ENCODE measurements at places on chromosomes 3 and 15.

DNA sequence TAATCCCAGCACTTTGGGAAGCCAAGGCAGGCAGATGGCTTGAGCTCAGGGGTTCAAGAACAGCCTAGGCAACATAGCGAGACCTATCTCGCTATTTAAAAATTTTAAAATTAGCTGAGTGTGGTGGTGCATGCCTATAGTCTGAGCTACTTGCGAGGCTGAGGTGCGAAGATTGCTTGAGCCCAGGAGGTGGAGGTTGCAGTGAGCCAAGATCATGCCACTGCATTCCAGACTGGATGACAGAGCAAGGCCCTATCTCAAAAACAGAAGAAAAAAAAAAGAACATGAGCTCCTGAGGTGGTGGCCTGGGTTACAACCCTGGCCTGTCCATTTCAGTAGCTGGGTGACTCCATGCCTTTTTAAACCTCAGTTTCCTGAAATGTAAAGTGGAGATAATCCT is 7.2 kb downstream of the DNASE1L3 start:
- DNase-seq, result no peak

DNA sequence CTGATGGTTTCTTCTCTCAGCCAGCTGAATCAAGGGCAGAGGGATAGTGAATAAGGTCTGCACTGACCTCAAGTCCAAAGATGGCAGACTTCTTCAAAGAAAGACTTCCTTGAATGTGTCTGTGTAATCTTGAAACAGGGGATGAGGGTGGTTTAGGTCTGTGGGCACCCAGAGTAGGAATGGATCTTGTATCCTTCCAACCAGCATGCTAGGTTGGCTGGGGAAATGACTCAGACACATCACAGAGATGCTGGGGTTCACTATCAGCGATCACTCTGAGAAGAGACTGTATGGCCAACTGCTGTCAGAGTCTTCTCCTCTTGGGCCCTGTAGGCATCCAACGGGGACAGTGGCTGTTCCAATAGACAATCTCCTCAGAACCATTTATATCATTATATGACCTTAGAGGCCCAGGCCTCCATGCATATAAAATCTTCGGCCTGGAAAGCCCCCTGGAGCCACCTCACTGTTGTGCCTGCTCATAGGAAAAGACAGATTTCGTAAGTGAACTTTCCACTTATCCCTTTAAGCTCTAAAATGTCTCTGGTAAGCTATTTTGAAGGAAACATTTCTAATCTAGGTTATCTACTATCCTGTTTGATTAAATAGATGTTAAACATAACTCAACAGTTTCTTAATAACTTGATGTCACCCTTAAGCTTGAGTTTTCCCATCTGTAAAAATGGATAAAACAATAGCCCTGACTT is 58.5 kb downstream of the TIPARP start:
- DNase-seq, result no peak

DNA sequence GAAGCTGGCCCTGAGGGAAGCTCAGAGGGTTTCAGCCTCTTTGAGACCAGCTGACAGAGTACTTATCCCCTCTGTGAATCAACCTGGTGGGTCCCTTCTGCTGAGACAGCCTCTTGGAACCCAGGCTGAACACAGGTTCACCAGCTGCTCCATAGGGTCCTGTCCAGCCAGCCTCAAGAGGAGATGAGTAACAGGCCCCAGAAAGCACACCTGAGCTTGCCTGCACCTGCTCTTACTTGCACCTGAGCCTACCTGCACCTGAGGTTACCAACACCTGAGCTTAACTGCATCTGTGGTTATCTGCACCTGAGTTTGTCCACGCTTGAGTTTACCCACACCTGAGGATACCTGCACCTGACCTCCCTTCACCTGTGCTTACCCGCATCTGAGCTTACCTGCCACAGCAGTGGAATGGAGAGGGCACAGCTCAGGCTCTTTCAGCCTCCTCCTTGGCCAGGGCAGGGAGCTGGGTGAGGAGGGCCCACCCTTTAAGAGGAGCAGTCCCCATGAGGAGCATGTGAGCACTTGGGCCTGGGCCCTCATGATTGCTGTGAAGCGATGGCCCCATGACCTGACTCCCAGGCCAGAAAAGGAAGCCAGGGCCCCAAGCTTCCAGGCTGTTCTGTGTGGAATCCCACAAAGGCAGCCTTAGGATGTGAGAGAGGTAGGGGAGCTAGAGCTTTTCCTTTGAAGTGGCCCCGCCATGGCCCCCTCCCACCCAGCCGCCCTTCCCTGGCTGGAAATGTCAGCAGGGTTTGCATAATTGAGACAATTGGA is at the start of gene TRPM1:
TSS of gene TRPM1 (minus strand) at position 464 of the 777 bp plus-strand sequence. CDS start 20,370 bp downstream, outside the sequence.
- DNase-seq, result no peak

- DNase-seq, result no peak
Observed at GRCh38 chr15:101250873-101251829, 697 bp downstream of the CHSY1 start.

DNA sequence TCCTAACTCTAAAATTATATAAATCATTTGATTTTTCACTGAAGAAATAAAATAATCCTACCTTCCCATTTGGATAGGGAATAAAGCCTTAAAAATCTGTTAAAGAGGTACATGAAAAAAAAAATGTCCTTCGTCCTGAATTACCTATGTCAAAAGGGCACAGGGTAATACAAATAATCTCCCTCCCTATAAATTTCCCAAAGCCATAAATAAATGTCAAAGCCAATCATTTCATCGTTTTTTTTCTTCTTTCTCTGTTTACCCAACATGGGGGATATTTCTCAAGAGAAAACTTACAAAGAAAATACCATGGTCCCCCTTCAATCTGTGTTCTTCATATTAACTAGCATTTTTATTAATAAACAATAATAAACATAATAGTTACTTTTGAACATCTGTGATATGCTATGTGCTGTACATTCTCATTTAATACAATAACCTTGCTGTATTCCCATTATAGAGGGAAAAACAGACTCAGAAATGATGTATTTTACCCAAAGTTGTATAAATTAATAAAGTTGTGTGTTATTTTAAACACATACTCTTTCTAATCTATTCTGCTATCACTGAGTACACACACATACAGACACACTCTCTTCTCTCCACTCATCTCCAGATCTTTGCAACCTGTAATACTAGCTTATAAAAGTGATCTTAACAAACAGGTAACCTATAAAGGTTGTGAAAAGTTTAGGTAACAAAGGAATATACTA is 910 bp upstream of the ANKRD28 start:
- no peak for DNase-seq

- DNase-seq, result no peak
Observed at GRCh38 chr3:8485141-8485870, 16.3 kb upstream of the LMCD1 start.

GRCh38 chr3:49352890-49353421 is 5.2 kb downstream of the GPX1 start:
- no peak for DNase-seq

GRCh38 chr3:100105501-100105900 is 8.8 kb downstream of the FILIP1L start:
- no peak for DNase-seq

GRCh38 chr3:23202921-23203707 is at the start of gene UBE2E2:
UBE2E2 (plus strand) TSS chr3:23203327.
- DNase-seq, result peak; percentile 68

- DNase-seq, result no peak
Observed at GRCh38 chr3:50806806-50807205, 132.1 kb downstream of the DOCK3 start.

- DNase-seq, result no peak
Observed at GRCh38 chr3:60698117-60698516, 553.1 kb downstream of the FHIT start.

DNA sequence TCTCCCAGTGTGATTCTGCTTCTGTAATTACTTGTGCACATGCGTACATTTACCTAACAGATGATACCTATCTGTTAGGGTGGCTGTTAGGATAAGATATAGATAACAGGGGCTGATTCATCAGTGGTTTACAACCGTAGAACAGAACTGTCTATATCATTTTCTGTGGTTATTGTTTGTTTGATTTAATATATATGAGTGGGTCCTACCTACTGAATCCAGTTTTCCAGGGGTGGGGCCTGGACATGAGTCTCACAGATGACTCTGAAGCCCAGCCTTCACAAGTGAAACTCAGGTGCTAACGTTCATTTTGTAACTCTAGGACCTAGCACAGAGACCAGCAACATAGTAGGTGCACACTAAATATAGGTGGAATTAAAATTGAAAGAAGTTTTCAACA is 10.4 kb upstream of the ACAP2 start:
- no peak for DNase-seq

- DNase-seq, result no peak
Observed at GRCh38 chr3:136630915-136631314, 121.3 kb downstream of the STAG1 start.

- DNase-seq, result no peak
Observed at GRCh38 chr3:71893122-71893521, 108.2 kb upstream of the PROK2 start.

GRCh38 chr3:45440562-45440961 is 52.2 kb downstream of the LARS2 start:
- DNase-seq, result no peak

GRCh38 chr15:41557673-41558399 is 1.2 kb upstream of the TYRO3 start:
- peak; percentile 70 for DNase-seq

- no peak for DNase-seq
Observed at GRCh38 chr3:192445770-192446644, 281.3 kb downstream of the FGF12 start.

DNA sequence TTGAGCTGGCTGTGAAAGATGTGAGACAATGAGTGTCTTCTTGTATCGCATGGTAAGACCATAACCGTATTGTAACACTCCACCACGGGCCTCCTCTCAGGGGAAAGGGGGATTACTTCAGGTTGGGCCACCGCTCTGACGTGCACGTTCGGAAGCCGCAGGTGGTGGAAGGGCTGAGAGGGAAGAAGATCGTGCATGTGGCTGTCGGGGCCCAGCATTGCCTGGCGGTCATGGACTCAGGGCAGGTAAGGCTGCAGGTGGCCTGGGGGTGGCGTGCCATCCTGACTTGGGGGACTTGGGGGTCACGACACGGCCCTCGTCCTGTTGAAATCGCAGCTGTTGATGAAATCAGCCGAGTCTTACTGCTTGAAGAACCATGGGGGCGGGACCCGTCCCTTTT is 87.3 kb upstream of the FAN1 start:
- no peak for DNase-seq

DNA sequence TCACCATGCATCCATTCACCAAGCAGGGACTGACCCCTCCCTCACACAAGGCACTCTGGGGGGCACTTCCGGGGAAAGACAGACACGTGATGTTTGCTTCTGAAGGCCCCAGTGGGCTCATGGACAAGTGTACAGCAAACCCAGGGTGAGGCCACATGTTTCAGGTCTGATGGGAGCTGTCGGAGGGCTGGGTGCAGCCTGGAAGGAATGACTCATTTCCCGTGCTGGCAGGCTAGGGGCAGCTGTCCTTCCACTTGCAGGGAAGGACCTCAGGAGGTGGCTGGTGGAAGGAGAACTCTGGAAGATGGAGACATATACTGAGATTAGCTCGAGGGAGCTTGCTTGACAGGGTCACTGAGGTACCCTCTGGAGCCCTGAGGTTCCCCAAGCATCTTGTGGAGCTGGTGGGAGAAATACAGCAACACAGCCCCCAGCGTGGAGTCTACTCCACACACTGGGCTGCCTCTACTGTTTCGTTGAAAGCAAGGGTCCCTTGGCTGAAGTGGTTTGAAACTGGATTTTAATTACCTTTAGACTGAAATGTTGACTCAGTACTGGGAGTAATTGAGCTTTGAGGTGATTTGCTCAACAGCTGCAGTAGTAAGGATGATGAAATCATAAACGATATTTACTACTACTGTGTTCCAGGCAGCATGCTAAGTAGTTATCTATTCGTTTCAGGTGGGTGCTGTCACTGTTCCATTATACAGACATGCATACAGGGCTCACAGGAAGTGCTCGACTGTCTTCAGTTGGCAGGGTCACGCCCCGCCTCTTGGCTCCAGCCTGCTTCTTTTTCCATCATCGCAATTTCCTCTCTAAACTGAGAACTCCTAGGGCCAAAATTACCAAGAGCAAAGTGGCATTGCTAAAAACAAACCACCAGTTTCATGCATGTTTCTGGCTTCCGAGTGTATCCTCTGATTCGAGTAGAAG is 230.4 kb downstream of the ADAMTS17 start:
- no peak for DNase-seq

DNA sequence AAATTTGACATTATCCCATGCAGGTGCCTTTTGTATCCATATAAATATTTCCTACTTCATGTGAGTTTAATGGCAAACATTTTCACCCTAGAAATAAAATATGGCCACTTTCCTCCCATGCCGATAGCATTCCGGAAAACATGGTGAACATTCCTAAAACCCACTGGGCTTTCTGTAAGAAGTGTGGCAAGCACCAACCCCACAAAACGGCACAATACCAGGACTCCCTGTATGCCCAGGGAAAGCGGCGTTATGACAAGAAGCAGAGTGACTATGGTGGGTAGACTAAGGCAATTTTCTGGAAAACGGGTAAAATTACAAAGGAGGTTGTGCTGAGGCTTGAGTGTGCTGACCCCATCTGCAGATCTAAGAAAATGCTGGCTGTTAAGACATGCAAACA is 7.6 kb downstream of the ANXA2 start:
- no peak for DNase-seq

DNA sequence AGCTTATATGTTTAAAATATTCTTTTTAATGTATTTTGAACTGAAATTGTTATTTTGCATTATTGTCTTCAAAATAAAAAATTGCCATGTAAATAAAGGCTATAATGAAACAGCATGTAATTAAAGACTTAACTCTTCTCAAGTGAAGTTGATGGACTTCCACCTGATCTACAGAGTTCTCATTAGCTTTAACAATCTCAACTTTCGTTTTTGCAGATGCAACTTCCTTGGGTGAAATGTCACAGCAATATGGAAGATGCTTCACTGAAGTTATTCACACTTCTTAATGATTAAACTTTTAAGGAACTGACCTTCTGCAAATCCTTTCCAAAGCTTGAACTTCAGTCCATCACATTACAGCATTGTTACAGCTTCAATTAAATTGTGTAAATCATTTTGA is 63.6 kb downstream of the OSTN start:
- DNase-seq, result no peak

- DNase-seq, result peak; percentile 24
Observed at GRCh38 chr3:128448491-128448890, 18.2 kb downstream of the DNAJB8 start.

DNA sequence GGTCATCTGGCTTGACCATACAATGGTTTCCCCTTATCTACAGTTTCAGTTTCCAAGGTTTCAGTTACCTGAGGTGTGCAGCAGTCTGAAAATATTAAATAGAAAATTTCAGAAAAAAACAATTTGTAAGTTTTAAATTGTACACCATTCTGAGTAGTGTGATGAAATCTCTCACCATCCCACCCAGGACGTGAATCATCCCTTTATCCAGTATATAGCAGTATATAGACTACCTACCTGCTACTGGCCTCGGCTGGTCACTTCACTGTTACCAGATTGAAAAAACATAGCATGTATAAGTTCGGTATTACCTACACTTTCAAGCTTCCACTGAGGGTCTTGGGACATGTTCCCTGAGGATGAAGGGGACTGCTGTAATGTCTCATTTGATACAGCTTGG is 12.0 kb downstream of the ARIH1 start:
- no peak for DNase-seq

GRCh38 chr3:24110051-24110450 is 165.0 kb downstream of the NR1D2 start:
- no peak for DNase-seq

- no peak for DNase-seq
Observed at GRCh38 chr3:152225201-152225600, 43.5 kb upstream of the MBNL1 start.

- no peak for DNase-seq
Observed at GRCh38 chr3:15896500-15896899, 98.7 kb upstream of the ANKRD28 start.
